Stimulated activated CD4-positive, alpha-beta T cell treated with anti-CD3 and anti-CD28 coated beads, Interleukin-4, amount 100 ng/mL, for 4 hours (primary cell): ENCODE measurements at places on chromosomes 4 and X.

- DNase-seq: no peak
Measured at GRCh38 chrX:1492421-1493012, 39.8 kb upstream of the ASMTL start.

- DNase-seq: no peak
Measured at GRCh38 chrX:135421932-135422809, at the start of gene SMIM10L2A. Gene SMIM10L2A, plus strand, starts transcription at chrX:135421944. Its CDS starts 188 bp downstream, at chrX:135422132.

DNA sequence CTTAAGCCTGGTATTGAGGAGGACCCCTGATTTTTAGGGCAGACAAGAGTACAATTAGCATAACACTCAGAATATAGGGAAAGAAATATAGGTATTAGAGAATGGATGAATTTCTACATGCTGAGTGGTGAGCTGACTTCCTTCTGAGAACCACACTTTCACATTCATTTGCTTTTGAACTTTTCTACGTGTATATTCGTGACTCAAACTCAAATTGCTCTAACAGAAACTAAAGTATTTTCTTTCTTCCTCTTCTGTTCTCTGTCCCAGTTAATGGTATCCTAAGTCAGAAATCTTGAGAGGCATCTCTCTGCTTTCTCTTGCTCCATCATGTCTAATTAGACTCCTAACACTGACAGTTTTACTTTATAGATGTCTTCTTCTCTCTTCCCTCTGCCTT is 103.2 kb upstream of the CITED1 start:
- DNase-seq: no peak

- peak; percentile 37 for DNase-seq
Measured at GRCh38 chrX:150478496-150479492, 89.6 kb upstream of the MTM1 start.
